ENCODE measurements at places on chromosomes 7 and 10. TPM values are rescaled to one million over a fixed set of nuclear protein-coding genes. Genes with fewer than 3 reads are reported as not detected.
A peak's percentile ranks its signal among the peaks of the same experiment; 100 is the strongest.

DNA sequence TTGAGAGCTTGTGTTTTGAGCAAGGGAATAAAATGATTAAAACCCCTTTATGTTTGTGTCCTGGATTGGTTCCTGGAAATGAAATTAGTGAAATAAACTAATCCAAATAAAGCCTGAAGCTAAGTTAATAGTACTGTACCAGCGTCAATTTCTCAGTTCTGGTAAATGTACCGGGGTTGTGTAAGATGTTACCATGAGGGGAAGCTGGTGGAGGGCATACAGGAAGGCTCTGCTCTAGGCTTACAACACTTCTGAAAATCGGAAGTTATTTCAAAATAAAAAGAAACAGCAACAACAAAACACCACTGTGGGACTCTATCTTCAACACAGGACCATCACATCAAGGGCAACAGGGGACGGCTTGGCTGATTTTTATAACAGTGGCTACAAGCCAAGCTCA is 257.0 kb downstream of the CREB5 start:
- no peaks in the 10 kb centered on the region for H3K36me3 ChIP-seq
- peaks cover 3% of the 10 kb centered on the region for H3K27me3 ChIP-seq
- H3K4me1 ChIP-seq: no peaks in the 10 kb centered on the region
- no peak overlapping the region for H3K27ac ChIP-seq

DNA sequence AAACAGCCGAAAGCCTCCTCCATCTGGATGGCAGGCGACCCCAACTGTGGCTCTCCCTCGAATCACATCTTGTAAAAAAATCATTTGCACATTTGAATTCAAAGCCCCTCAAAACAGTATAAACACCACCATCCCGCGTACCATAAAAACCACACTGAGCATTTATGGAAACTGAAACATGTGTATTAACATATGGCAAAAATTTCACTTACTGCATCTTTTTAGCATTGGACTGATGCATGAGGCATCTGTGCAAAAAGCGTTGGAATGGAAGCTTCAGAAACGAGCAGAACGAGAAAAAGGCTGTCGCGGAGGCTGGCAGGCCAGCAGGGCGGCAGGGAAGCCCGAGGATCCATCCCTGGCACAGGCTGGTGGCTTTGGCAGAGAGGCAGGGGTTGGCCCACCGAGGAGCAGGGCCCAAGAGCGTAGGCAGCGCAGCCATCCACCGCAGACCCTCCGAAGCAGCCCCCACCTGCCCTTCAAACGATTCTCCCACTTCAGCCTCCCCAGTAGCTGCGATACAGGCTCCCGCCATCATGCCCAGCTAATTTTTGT is 39.3 kb upstream of the CUX1 start:
- H3K4me3 ChIP-seq: no peak overlapping the region
- no peak overlapping the region for H3K27ac ChIP-seq
- no peaks in the 10 kb centered on the region for H3K4me1 ChIP-seq
- no peaks in the 10 kb centered on the region for H3K36me3 ChIP-seq
- peaks cover 7% of the 10 kb centered on the region for H3K27me3 ChIP-seq
- no peak for DNase-seq

- H3K27ac ChIP-seq: no peak overlapping the region
- H3K27me3 ChIP-seq: peaks cover 2% of the 10 kb centered on the region
- no peak overlapping the region for H3K4me3 ChIP-seq
- H3K36me3 ChIP-seq: no peaks in the 10 kb centered on the region
- H3K4me1 ChIP-seq: no peaks in the 10 kb centered on the region
Observed at GRCh38 chr10:29896053-29896452, 163.3 kb downstream of the JCAD start.

Gene CALHM3
- not detected for total RNA-seq

Gene KIAA1549
- 0.42 TPM for total RNA-seq

DNA sequence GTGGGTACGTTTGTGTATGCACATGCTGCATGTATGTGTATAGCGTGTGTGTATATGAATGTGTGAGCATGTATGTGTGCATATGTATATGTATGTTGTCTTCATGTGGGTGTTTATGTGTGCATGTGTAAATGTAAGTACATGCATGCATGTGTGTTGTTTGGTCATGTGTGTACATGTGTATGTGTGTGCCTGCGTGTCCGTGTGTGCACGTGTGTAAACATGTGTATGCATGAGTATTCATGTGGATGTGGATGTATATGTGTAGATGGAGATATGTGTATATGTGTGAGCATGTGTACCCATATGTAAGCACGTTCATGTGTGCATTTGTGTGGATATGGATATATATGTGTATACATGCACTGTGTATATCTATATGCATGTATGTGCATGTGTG is 5.5 kb upstream of the CFAP46 start:
- peaks cover 37% of the 10 kb centered on the region for H3K27me3 ChIP-seq
- no peak for DNase-seq
- no peaks in the 10 kb centered on the region for H3K36me3 ChIP-seq

GRCh38 chr7:66039094-66039670 is 36.4 kb upstream of the ASL start:
- H3K36me3 ChIP-seq: no peaks in the 10 kb centered on the region
- H3K27me3 ChIP-seq: peaks cover 14% of the 10 kb centered on the region
- no peak overlapping the region for H3K4me3 ChIP-seq
- H3K27ac ChIP-seq: no peak overlapping the region

Gene TMEM176A
- not detected for total RNA-seq

- H3K27ac ChIP-seq: no peak overlapping the region
- no peaks in the 10 kb centered on the region for H3K36me3 ChIP-seq
- H3K4me1 ChIP-seq: peaks cover 14% of the 10 kb centered on the region
- peak; percentile 20 for DNase-seq
- H3K27me3 ChIP-seq: peaks cover 50% of the 10 kb centered on the region
Observed at GRCh38 chr7:28955718-28956607, 2.2 kb downstream of the TRIL start.

DNA sequence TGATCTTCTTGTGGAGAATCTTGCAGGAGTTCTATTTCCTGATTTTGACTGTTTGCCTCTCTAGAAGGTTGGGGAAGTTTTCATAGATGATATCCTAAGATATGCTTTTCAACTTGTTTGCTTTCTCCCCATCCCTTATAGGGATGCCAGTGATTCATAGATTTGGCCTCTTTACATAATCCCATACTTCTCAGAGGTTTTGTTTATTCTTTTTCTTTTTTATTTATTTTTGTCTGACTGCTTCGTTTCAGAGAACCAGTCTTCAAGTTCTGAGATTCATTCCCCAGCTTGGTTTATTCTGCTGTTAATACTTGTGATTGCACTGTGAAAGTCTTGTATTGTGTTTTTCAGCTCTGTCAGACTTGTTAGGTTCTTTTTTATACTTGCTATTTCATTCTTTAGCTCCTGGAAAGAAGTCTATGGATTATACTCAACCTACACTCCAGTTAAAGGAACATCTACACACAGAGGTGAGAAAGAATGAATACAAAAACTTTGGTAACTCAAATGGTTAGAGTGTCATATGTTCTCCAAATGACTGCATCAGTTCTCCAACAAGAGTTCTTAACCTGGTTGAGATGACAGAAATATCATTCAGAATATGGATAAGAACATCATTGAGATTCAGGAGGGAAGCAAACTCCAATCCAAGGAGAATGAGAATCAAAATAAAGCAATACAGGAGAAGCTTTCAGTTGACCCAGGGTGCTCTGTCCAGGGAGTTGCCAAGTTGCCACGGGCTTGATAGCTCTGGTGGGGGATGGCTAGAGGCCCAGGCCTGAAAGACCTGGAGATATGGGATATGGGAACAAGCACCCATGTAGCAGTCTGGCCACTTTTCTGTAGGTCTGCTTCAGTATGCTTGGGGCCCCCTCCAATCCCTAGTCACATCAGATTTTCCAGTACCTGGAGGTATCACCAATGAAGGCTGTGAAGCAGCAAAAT is 150.3 kb downstream of the AHR start:
- H3K4me3 ChIP-seq: no peak overlapping the region
- H3K36me3 ChIP-seq: no peaks in the 10 kb centered on the region
- DNase-seq: no peak
- no peaks in the 10 kb centered on the region for H3K4me1 ChIP-seq

- H3K4me1 ChIP-seq: peaks cover 2% of the 10 kb centered on the region
- H3K36me3 ChIP-seq: no peaks in the 10 kb centered on the region
- DNase-seq: no peak
- H3K4me3 ChIP-seq: no peak within 1 kb of the TSS
- no peak within 1 kb of the TSS for H3K27ac ChIP-seq
Observed at GRCh38 chr10:67837541-67838314, at the start of gene DNAJC12. DNAJC12 (minus strand) TSS chr10:67838188; CDS start chr10:67838011, 177 bp downstream.

GRCh38 chr7:108974641-108975040 is 405.0 kb downstream of the DNAJB9 start:
- H3K4me3 ChIP-seq: no peak overlapping the region
- H3K36me3 ChIP-seq: no peaks in the 10 kb centered on the region
- no peaks in the 10 kb centered on the region for H3K4me1 ChIP-seq
- H3K27ac ChIP-seq: no peak overlapping the region

Gene MCMBP
- total RNA-seq: 41.9 TPM

GRCh38 chr7:122430710-122431109 is 126.2 kb upstream of the FEZF1 start:
- no peaks in the 10 kb centered on the region for H3K27me3 ChIP-seq
- no peak for DNase-seq
- H3K27ac ChIP-seq: no peak overlapping the region
- no peaks in the 10 kb centered on the region for H3K36me3 ChIP-seq
- no peaks in the 10 kb centered on the region for H3K4me1 ChIP-seq

Gene HECW1
- not detected for total RNA-seq

Gene TAC1
- total RNA-seq: not detected

DNA sequence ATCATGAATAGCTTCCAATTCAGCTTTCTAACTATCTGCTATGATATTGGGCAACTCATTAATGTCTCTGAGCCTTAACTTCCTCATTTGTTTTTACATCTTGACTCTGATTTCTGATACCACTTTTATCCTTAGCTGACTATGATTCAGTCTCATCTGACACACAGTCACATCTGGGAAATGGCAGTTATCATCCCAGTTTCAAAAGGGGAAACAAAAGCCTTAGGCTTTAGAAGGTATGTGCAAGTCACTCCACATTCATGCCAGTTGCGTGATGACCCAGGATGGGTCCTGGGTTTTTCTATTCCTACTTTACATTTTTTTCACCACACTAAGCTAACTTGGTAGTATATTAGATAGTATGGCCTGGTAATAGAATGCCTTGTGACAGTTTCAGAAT is 12.7 kb downstream of the SCIN start:
- peaks cover 9% of the 10 kb centered on the region for H3K4me1 ChIP-seq
- no peaks in the 10 kb centered on the region for H3K27me3 ChIP-seq
- no peak overlapping the region for H3K4me3 ChIP-seq
- DNase-seq: no peak
- H3K36me3 ChIP-seq: no peaks in the 10 kb centered on the region
- no peak overlapping the region for H3K27ac ChIP-seq

DNA sequence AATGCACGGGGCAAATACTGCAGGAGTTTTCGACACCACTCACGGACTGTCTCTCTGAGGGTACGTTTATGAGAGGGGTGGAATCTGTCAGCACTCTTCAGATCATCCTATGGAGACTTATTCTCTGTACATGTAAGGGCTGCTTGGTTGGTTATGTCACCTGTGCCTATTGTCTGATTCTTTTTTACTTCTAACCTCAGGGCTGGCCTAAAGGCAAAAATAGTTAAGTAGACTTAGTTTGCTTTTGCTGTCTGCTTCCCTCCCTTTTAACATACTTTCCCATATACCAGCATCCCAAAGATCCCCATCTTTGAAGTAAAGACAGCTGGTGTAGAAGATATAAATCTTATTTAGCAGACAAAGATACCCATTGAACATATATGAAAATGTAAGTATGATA is 105.9 kb downstream of the PRKG1 start:
- no peaks in the 10 kb centered on the region for H3K36me3 ChIP-seq
- no peaks in the 10 kb centered on the region for H3K27me3 ChIP-seq
- DNase-seq: no peak

Gene GJD4
- not detected for total RNA-seq

Gene DPYSL4
- 0.78 TPM for total RNA-seq

- H3K4me1 ChIP-seq: peaks cover 15% of the 10 kb centered on the region
- no peak overlapping the region for H3K27ac ChIP-seq
- no peak for DNase-seq
- H3K27me3 ChIP-seq: no peaks in the 10 kb centered on the region
Observed at GRCh38 chr7:139850906-139851305, 21.8 kb downstream of the TBXAS1 start.

Gene APBB1IP
- 85.5 TPM for total RNA-seq

Gene ANKRD61
- total RNA-seq: not detected

Data from activated B cell treated with CpG ODN at 0.5 μM for 24 hours (primary cell).